ENCODE measurements at places on chromosomes 4 and X.

GRCh38 chr4:127775843-127776242 lies 6.3 kb upstream of the HSPA4L start:
- no peaks in the 10 kb centered on the region for H3K36me3 ChIP-seq
- no peak overlapping the region for H3K27ac ChIP-seq
- H3K4me3 ChIP-seq: no peak overlapping the region
- H3K4me1 ChIP-seq: no peaks in the 10 kb centered on the region
- DNase-seq: no peak
- H3K27me3 ChIP-seq: no peaks in the 10 kb centered on the region

DNA sequence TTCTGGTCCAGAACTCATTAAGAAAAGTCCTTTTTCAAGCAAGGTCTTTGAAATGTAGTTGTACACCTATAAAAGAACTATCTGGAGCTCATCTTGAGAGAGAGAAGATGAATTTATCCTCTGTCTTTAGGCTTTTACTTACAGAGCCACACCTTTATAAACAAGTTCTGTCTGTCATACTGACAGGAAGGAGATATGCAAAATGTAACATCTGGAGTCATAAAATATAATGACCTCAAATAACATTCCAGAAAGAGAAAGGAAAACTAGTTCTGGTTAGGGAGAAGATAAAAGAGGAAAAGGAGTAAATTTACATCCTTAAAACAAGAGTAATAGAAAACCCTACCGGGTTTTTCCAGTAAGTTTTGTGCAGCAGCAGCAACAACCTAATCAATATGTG lies 1.3 kb downstream of the INPP4B start:
- peaks cover 21% of the 10 kb centered on the region for H3K27me3 ChIP-seq
- H3K27ac ChIP-seq: no peak overlapping the region
- no peak overlapping the region for H3K4me3 ChIP-seq
- no peaks in the 10 kb centered on the region for H3K36me3 ChIP-seq
- no peak for DNase-seq

DNA sequence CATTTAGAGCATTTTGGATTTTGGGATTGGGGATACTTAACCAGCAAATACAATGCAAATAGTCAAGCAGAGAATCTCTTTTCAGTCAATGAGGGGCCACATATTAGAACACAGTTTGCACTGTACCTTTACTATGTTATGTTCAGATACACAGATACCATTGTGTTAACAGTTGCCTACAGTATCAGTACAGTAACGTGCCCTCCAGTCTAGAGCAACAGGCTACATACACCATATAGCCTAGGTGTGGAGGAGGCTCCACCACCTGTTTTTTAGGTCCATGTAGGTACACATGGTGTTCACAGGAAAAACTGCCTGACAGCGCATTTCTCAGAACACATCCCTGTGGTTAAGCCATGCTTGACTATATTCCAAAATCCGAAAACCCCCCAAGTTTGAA lies 9.1 kb downstream of the GRPEL1 start:
- peaks cover 55% of the 10 kb centered on the region for H3K36me3 ChIP-seq
- no peak overlapping the region for H3K27ac ChIP-seq
- no peaks in the 10 kb centered on the region for H3K4me1 ChIP-seq
- no peak overlapping the region for H3K4me3 ChIP-seq
- H3K27me3 ChIP-seq: no peaks in the 10 kb centered on the region
- DNase-seq: no peak

- H3K27me3 ChIP-seq: no peaks in the 10 kb centered on the region
- DNase-seq: no peak
- peaks cover 25% of the 10 kb centered on the region for H3K4me1 ChIP-seq
- H3K27ac ChIP-seq: no peak overlapping the region
Measured at GRCh38 chr4:82748810-82749470, 49.7 kb downstream of the SCD5 start.

- no peak overlapping the region for H3K4me3 ChIP-seq
- no peak overlapping the region for H3K27ac ChIP-seq
- no peak for DNase-seq
- peaks cover 14% of the 10 kb centered on the region for H3K27me3 ChIP-seq
- H3K4me1 ChIP-seq: no peaks in the 10 kb centered on the region
- no peaks in the 10 kb centered on the region for H3K36me3 ChIP-seq
Measured at GRCh38 chrX:153667281-153667955, 6.2 kb downstream of the PNCK start.

DNA sequence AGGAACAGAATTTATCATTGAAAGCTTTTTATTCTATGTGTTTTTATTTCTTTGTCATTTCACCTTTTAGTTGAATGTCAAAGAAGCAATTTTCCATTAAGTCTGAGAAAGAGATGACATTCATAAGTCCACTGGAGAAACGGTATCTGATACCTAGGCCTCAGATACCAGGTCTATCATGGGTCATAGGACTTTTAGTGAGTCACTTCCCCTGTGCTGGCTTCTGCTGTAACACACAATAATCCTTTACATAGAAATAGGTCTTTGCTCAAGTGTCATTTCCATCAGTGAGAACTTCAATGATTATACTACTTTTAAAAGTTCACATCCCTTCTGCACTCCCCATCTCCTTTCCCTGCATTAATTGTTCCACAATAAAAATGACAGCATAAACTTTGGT lies 125.5 kb upstream of the ARMCX2 start:
- H3K36me3 ChIP-seq: no peaks in the 10 kb centered on the region
- no peak overlapping the region for H3K4me3 ChIP-seq
- H3K27me3 ChIP-seq: no peaks in the 10 kb centered on the region
- no peak for DNase-seq
- H3K4me1 ChIP-seq: no peaks in the 10 kb centered on the region
- H3K27ac ChIP-seq: no peak overlapping the region

- no peak for DNase-seq
- H3K27me3 ChIP-seq: no peaks in the 10 kb centered on the region
- no peak overlapping the region for H3K27ac ChIP-seq
- no peaks in the 10 kb centered on the region for H3K4me1 ChIP-seq
Measured at GRCh38 chr4:188993871-188994270, 854.6 kb downstream of the TRIML1 start.

GRCh38 chrX:154827194-154828015 lies 7.1 kb downstream of the SMIM9 start:
- H3K4me3 ChIP-seq: no peak overlapping the region
- no peaks in the 10 kb centered on the region for H3K4me1 ChIP-seq

DNA sequence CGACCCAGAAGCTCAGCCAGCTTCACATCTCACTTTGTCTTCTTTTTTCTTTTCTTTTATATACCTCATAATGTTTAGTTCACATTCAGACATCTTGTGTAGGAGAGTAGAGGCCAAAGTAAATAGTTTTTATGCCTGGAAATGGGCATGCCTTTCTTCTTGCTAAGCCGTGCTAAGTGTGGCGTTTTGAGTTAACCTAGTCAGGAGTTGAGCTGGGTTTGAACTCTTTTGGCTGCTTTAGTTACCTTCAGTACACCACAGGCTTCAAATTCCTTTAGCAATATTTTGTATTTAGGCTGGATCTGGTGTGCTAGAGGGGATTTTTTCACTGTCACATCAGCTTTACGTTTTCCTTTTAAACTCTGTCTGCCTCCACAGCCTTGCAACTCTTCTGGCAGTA lies 300.8 kb downstream of the ZNF674 start:
- H3K4me3 ChIP-seq: no peak overlapping the region
- H3K4me1 ChIP-seq: no peaks in the 10 kb centered on the region
- no peak for DNase-seq
- H3K27ac ChIP-seq: no peak overlapping the region
- H3K36me3 ChIP-seq: no peaks in the 10 kb centered on the region

- DNase-seq: no peak
- no peak overlapping the region for H3K27ac ChIP-seq
- no peaks in the 10 kb centered on the region for H3K27me3 ChIP-seq
- no peaks in the 10 kb centered on the region for H3K36me3 ChIP-seq
Measured at GRCh38 chr4:108342325-108342970, 173.7 kb upstream of the LEF1 start.

DNA sequence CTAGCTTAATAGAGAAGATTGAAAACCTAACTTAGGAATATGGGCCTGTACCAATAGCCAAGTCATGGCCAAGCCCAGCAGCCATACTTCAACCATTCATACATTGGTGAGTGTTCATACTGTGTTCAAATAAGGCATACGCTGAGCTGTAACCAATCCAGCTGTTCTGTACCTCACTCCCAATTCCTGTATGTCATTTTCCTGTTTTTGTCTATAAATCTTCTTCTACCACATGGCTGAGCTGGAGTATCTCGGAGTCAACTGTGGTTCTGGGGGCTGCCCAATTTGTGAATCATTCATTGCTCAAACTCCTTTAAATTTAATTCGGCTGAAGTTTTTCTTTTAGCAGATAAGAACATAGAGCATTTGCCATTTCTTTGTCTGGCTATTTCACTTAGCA lies 195.3 kb upstream of the ANKRD50 start:
- DNase-seq: no peak
- H3K27me3 ChIP-seq: no peaks in the 10 kb centered on the region
- no peaks in the 10 kb centered on the region for H3K36me3 ChIP-seq
- no peak overlapping the region for H3K27ac ChIP-seq
- H3K4me3 ChIP-seq: no peak overlapping the region
- H3K4me1 ChIP-seq: no peaks in the 10 kb centered on the region

DNA sequence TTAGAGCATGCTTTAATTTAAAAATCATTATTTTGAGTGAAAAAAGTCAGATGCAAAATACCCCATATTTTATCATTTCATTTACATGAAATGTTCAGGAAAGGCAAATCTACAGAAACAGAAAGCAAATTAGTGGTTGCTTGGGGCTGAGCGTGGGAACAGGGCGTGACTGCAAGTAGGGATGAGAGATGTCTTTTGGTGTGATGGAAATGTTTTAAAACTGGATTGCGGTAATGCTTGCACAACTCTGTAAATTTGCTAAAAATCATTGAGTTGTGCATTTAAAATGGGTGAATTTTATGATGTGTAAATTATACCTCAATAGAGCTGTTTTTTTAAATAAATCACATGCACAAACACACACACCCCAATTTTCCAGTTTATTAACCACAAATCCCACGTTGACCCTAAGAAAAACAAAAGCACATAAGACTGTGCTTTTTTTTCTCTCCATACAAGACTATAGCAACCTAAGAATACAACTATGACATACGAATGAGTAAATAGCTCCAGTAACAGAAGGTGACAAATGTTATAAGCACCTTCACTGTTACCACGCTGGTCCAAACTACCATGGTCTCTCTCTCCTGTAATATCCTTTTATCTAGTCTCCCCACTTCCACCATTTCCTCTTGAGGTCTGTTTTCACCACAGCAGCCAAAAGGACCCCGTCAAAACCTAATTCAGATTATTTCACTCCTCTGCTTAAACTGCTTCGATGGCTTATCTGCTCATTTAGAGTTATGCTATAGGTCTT lies 37.2 kb downstream of the FRMD7 start:
- peaks cover 7% of the 10 kb centered on the region for H3K27me3 ChIP-seq
- H3K27ac ChIP-seq: no peak overlapping the region
- no peaks in the 10 kb centered on the region for H3K4me1 ChIP-seq
- H3K4me3 ChIP-seq: no peak overlapping the region
- no peak for DNase-seq
- no peaks in the 10 kb centered on the region for H3K36me3 ChIP-seq

DNA sequence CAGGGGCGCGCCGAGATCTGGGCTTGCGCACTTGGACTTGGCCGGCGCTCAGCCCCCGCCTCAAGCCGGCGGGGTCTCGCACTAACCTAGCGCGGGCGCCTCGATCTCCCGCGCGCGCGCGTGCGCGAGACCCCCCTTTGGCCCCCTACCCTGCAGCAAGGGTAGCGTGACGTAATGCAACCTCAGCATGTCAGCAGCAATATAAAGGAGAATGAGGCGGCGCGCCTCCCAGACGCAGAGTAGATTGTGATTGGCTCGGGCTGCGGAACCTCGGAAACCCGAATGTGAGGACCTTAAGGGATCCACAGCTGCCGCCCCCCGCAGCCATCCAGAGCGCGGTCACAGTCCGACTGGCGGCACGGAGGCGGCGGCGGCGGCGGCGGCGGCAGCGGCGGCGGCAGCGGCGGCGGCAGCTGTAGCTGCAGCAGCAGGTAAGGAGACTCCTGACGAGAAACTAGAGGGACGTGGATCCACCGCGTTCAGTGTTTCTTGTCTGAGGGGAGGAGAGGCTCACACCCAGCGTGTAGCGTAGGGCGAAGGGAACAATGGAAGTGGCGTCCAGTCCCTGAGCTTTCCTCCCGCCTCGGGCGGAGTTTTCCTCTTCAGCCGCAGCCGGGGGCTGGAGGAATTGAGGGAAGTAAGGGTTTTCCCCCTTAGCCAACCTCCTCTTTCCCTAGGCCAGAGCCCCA lies at the start of the genes SATL1 and ZNF711:
Gene SATL1 (minus strand): TSS at position 19 of the 689 bp plus-strand sequence. CDS start 134,811 bp downstream, outside the sequence.
Gene ZNF711 (plus strand): TSS at position 231 of the 689 bp plus-strand sequence. CDS start 3,582 bp downstream, outside the sequence.
- no peaks in the 10 kb centered on the region for H3K4me1 ChIP-seq
- peak; percentile 94 for DNase-seq
- H3K27me3 ChIP-seq: no peaks in the 10 kb centered on the region
- H3K4me3 ChIP-seq: peak within 1 kb of the TSS; percentile 40

DNA sequence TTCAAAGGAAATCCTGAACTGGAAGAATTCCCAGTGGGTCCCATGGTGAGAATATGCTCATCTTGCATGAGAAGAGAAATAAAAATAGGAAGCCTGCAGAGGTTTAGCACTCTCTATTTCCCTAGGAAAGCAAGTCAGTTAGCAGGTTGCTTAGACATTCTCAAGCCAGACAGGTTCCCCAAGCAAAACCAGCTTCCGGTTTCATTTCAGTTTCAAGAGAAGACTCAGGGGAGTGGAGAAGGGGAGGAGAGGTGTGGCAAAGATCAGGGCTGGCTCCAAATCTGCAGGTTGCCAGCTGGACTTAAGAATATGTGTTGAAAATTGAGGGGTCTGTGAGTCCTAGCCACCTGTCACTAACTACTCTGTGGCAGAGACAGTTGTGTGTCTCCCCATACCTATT lies 107.5 kb downstream of the CLNK start:
- H3K36me3 ChIP-seq: no peaks in the 10 kb centered on the region
- H3K27ac ChIP-seq: no peak overlapping the region
- H3K4me3 ChIP-seq: no peak overlapping the region
- no peak for DNase-seq
- H3K27me3 ChIP-seq: no peaks in the 10 kb centered on the region

DNA sequence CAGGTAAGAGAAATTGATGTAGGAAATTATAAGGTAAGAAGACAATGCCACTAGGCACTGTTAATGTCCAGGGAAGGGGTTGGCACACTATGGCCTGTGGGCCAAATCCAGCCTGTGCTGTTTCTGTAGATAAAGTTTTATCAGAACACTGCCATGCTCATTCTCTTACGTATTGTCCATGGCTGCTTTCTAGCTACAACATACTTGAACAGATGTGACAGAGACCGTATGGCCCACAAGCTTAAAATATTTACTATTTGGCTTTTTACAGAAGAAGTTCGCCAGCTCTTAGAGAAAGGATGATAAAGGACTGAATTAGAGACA lies 168.0 kb downstream of the CDS1 start:
- no peak for DNase-seq
- H3K4me1 ChIP-seq: no peaks in the 10 kb centered on the region
- no peak overlapping the region for H3K4me3 ChIP-seq
- no peaks in the 10 kb centered on the region for H3K27me3 ChIP-seq
- peaks cover 18% of the 10 kb centered on the region for H3K36me3 ChIP-seq

GRCh38 chr4:7687796-7688195 lies 251.9 kb downstream of the AFAP1 start:
- H3K36me3 ChIP-seq: no peaks in the 10 kb centered on the region
- no peak for DNase-seq
- H3K27ac ChIP-seq: no peak overlapping the region
- H3K4me1 ChIP-seq: no peaks in the 10 kb centered on the region
- no peak overlapping the region for H3K4me3 ChIP-seq

- peaks cover 14% of the 10 kb centered on the region for H3K4me1 ChIP-seq
- no peak overlapping the region for H3K4me3 ChIP-seq
- no peaks in the 10 kb centered on the region for H3K27me3 ChIP-seq
Measured at GRCh38 chr4:102564399-102565059, 63.4 kb downstream of the NFKB1 start.

- no peaks in the 10 kb centered on the region for H3K36me3 ChIP-seq
- no peak overlapping the region for H3K4me3 ChIP-seq
- peaks cover 9% of the 10 kb centered on the region for H3K4me1 ChIP-seq
- peak overlapping the region; percentile 4 for H3K27ac ChIP-seq
Measured at GRCh38 chrX:107750861-107751445, 24.6 kb downstream of the TSC22D3 start.
